Right renal pelvis (tissue), 4 donors: ENCODE measurements at places on chromosomes 4 and X. TPM values are rescaled to one million over a fixed set of nuclear protein-coding genes. Genes with fewer than 3 reads are reported as not detected.

Gene PRR32
- polyA plus RNA-seq, result not detected

Gene EGF
- polyA plus RNA-seq, result 5.2 TPM

Gene GNL3L
- polyA plus RNA-seq, result 14.2 TPM

Gene GLOD5
- polyA plus RNA-seq, result 2.4 TPM

Gene CT45A10
- not detected for polyA plus RNA-seq

Gene BLTP1
- 78.5 TPM for polyA plus RNA-seq

Gene TLR6
- 0.96 TPM for polyA plus RNA-seq

Gene PSAPL1
- polyA plus RNA-seq, result not detected

Gene SH3RF1
- 31.1 TPM for polyA plus RNA-seq

Gene SUPT20HL2
- polyA plus RNA-seq, result 0.07 TPM

Gene FHIP1A
- polyA plus RNA-seq, result 6.5 TPM

Gene L1CAM
- polyA plus RNA-seq, result 46.4 TPM

Gene FAM47A
- not detected for polyA plus RNA-seq

Gene GAGE12J
- polyA plus RNA-seq, result not detected

Gene OCIAD2
- polyA plus RNA-seq, result 222 TPM
